Lung (tissue), 17 donors: ENCODE measurements at places on chromosomes 16 and 17. TPM values are rescaled to one million over a fixed set of nuclear protein-coding genes. Genes with fewer than 3 reads are reported as not detected.

GRCh38 chr16:66905633-66906539 lies 12.8 kb downstream of the CDH16 start:
- DNase-seq = peak; percentile 69

- DNase-seq = no peak
These were observed 40.9 kb downstream of the RMI2 start for GRCh38 chr16:11386054-11386680.

GRCh38 chr17:43995150-43995471 lies 9.3 kb upstream of the NAGS start:
- DNase-seq = no peak

- no peak for DNase-seq
These were observed 54.7 kb downstream of the VPS35L start for GRCh38 chr16:19610200-19610599.

DNA sequence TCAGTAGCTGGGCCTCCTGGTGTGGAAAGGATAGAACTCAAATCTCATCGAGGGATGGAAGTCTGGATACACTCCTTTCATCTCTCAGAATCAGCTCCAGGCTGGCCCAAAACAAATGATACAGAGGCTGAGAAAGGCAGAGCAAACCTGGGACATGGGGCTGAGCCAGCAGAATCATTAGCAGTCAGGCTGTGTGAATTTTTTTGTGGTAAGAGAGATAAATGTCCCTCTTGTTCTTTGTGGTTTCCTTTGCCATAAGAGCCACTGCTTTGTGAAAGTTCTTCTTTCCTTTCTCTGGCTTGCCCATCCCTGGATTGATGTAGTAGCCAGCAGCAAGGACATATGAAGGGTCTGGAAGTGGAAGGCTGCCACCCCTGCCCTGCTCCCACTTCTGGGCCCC lies 146.2 kb downstream of the CDH13 start:
- no peak for DNase-seq

- DNase-seq = no peak
These were observed 59.0 kb upstream of the CACNG5 start for GRCh38 chr17:66775881-66776400.

DNA sequence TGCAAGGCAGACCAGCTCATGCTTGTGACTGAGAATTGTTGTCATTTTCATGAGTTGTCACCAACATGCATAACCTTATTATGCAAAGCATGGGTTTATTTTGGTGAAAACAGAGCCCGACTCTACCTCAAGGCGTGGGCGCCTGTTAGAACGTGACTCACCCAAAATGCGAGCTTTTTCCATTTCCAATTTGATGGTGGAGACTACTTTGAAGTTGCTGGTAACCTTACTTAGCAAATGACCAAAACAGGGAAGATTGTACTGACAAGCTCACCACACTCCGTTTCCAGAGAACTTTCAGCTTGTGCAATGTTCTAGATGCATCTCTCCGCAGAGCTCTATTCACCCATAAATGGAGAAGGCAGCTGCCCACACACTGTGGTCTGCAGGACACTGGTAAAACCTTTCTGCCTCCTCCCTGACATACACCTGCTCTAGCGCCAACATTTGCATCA lies 284.5 kb downstream of the MAF start:
- DNase-seq = no peak

DNA sequence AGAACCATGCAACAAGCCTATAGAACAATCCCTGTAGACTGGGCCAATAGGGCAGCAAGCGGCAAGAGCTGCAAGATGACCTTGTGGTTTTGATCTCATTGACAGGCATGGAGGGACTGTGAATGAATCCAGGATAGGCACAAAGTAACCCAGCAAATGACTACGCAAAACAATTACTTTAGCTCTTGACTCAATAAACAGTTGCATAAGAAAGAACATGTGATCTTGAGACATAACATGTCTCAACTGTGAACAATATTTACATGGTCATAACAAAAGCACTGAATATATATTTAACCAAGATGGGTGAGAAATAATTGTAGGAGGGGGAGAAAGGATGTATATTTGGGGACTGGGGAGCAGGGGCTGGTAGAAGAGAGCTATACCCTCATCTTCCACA lies 313.7 kb upstream of the CDH5 start:
- peak; percentile 49 for DNase-seq

GRCh38 chr16:72001180-72001874 lies 1.1 kb upstream of the PKD1L3 start:
- no peak for DNase-seq

- DNase-seq = no peak
These were observed 40.1 kb downstream of the ZNF276 start for GRCh38 chr16:89761304-89761922.

DNA sequence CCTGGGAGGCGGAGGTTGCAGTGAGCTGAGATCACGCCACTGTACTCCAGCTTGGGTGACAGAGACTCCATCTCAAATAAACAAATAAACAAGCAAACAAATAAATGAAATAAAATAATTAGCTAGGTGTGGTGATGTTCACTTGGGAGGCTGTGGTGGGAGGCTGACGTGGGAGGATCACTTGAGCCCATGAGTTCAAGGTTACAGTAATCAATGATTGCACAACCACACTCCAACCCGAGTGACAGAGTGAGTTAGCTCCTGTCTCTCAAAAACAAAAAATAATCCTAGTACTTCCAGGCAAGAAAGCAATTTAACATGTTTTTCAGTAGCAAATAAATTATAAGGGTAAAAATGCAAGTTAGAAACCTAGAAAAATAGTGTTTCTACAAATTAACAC lies 26.4 kb downstream of the CFDP1 start:
- DNase-seq = no peak

DNA sequence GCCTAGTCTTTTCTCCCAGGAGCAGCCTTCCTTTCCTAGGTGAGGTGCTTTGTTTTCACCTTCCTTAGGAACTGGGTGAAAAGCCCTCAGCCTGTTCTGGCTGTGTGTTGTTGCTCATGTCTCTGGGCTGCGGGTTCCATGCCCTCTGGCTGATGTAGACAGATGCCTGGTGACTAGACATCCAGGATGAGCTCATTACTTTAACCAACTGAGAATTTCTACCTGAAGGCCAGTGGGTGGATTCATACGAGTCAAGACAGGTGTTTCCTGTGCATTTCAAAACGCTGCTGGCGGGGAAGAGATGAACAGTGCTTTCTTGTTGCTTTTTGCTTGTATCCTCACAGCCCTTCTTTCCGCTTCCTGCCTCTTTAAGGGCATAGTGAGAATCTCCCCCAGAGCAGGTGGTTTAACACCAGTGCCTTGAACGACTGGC lies 22.3 kb downstream of the SAP30BP start:
- DNase-seq = no peak

DNA sequence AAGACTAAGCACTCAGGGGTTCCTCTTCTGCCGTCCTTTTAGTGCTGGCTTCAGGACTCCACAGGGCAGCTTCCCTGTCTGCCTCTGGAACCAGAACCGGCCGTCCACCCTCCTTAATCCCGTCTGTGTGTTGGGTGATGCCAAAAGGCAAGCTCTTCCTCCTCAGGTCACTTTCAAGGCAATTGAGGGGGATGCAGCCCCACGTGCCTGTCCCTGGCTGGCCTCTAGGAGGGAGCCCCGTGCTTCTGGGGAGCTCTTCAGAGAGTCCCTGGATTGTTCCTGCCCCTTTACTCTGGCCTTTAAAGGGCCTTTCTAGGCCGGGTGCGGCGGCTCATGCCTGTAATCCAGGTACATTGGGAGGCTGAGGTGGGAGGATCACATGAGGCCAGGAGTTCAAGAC lies 77.1 kb downstream of the CRISPLD2 start:
- DNase-seq = no peak

DNA sequence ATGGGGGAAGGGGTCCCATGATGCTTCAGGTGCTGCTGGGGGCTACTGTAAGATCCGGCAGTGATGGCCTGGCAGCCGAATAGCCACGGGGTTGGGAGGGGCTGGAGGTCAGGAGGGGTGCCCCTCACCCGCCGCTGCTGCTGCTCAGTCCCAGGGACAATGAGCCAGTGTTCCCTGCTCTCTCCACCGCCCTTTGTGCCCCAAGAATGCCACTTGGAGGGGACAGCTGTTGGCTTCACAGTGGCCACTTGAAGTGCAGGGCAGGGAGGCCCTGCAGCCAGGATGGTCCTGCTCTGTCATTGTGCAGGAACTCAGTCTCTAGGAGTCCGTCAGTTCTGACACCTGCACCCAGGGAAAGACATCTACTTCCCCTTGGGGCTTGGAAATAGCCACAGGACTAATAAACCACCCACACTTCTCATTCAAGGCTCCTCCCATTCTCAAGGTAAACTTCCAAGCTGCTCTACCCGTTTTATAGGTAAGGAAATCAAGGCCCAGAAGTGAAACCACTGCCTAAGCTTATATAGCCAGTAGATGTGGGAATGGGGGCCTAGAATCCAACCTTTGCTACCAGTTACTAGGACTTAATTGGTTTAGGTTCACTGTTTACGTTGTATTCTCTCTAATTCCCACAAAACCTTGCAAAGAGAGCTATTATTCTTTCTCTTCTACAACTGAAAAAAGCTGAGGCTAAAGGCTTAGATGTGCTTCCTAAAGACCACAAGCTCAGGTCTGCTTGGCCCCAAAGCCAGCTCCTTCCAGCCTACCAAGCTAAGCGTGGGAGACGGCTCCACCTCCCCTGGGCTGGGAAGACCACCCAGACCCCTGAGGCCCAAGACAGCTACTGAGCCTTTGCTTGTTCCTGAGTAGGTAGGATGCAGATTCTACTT lies 6.2 kb upstream of the CPSF4L start:
- DNase-seq = no peak

DNA sequence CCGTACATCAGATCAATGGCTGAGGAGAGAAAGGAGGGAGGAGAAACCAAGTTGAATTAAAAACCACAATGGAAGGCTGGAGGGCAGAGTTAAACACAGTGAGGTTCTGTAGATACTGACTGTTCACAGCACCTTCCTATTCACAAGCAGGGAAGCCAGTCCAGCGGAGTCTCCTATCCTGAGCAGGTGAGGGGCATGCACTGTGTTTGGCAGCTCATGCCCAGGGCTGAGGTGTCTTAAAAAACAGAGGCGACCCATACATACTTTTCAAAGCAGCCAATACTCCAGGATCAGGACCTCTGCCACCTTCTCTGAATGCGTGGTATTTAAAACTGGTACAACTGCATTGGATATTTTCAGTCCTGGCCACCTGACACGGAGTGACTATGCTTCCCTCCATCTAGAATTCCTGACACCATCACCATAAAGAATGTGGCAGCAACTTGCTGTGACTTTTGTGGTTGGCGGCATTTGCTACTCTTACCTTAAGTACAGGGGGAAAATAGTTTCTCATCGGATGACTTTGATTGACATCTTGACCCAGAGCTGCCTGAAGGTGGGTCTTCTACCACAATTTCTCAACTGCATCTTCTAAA lies 21.5 kb downstream of the USP22 start:
- no peak for DNase-seq

DNA sequence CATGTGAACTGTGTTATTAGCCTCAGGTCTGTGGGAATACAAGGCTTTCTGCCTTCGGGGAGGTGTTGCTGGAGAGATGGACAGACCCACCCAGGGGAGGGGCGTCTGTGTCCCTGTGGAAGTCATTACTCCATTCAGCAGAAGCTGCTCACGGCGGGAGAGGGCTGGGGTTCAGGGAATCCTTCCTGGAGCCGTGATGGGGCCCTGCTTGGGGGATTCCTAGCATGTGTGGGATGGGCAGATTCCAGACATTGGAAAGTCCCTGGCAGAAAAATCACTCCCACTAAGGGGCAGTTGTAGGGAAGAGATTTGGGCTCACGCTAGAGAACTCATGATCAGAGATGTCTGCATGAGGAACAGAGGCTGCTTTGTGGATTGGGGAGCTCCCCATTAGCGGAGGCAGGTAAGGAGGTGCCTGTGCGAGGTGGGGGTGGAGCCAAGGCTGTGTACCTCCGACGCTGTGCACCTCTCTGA lies 56.3 kb upstream of the IL34 start:
- peak; percentile 24 for DNase-seq

- no peak for DNase-seq
These were observed 6.1 kb upstream of the ENDOV start for GRCh38 chr17:80408872-80409271.

DNA sequence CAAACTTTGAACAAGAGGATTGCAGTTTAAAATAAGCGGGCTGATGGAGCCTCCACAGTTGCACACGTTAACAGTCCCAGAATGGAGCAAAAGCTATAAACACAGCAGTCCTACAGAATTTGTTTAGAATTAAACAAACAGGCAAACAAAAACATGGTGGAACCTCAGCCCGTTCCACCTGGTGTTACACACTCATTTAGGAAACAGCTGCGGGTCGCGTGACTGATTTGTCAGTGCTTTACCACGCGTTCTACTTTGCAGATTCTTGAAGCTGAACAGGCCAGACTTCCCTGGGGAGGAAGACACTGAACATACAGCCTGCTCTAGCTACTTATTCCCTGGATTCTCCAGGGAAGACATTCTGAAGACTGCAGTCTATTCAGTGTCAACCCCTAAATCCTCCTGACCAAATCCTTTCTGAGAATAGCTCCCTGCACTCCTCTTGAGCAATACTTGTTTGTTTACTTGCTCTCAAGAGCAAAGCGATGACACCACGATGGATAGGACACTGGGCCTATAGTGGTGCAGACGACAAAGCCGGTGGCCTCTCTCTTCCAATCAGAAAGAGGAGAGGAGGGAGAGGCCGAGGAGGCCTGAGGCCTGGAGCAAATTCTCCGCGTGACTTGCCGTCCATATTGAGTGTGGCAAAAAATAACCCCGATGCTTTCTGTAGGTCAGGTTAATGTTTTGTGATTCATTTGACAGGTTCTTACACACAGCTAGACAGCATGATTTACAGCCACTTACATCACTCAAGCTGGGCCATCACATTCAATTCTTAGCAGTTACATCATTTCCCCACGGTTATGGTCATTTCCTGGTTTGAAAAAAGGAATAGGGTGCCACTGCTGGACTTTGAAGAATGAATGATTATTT lies 4.0 kb upstream of the MAP1LC3B start:
- DNase-seq = peak; percentile 99

- no peak for DNase-seq
These were observed 32.6 kb downstream of the FA2H start for GRCh38 chr16:74742051-74742481.

Gene TMEM88
- 6.3 TPM for total RNA-seq

Gene NUBP1
- total RNA-seq = 28.4 TPM

Gene SLC16A5
- total RNA-seq = 36.7 TPM

Gene DPEP3
- total RNA-seq = 0.51 TPM

Gene ADAD2
- total RNA-seq = 0.71 TPM

Gene SP6
- 2.5 TPM for total RNA-seq

Gene NPIPB2
- total RNA-seq = 8.4 TPM
